ENCODE measurements at places on chromosomes 1 and 21.

DNA sequence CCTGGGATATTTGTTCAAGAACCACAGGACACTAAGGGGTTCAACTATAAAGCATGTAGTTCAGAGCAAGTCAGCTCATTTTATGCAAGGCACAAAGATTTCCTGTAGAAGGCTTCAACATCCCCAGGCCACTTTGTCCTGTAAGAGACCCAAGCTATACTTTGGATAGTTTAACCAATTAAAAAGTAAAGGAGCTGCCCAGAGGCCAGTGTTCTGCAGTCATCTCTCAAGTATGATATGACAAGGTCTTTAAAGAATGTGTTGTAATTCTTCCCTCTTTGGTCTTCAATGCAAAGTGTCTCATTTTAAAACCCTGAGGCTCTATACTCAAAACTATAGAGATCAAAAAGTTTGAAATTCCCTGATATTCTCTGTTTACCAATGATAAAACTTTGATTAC lies 34.1 kb downstream of the KRTAP20-3 start:
- DNase-seq: no peak

DNA sequence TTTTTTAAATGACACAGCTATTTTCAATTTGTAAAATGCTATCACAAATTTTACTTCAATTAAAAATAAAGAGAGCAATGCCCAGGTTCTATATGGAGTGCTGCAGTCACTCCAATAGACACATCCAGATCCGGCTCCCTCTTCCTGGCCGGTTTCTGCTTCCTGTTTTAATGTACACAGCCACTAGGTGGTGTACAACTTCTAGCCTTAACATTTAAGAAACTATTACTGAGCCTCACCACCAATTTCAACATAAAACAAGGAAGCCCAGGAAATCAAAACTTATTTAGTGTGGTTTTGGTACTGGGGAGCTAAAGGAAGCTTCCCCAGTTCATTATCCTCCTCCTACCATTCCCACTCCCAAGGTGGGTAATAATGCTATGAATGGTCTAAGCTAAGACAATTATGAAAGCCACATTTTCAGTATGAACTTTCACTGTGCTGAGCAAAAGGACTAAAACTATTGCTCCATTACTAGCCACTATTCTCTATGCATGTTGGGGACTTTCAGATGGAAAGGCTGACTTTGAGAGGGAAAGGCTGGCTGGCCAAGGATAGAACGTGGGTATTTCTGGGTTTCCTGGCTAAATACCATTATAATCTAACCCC lies 25.5 kb upstream of the MTMR11 start:
- peak; percentile 43 for DNase-seq

DNA sequence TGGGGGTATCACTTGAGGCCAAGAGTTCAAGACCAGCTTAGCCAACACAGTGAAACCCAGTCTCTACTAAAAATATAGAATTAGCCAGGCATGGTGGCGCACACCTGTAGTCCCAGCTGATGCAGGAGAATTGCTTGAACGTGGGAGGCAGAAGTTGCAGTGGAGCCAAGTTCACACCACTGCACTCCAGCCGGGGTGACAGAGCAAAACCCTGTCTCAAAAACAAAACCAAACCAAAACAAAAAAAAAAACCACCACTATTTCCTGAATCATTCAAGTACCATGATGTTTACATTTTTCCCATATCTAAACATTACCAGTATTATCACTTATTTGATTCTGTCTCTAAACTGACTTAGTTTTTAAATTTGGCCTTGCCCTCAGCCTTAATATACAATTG lies 29.5 kb downstream of the TUT4 start:
- DNase-seq: no peak

DNA sequence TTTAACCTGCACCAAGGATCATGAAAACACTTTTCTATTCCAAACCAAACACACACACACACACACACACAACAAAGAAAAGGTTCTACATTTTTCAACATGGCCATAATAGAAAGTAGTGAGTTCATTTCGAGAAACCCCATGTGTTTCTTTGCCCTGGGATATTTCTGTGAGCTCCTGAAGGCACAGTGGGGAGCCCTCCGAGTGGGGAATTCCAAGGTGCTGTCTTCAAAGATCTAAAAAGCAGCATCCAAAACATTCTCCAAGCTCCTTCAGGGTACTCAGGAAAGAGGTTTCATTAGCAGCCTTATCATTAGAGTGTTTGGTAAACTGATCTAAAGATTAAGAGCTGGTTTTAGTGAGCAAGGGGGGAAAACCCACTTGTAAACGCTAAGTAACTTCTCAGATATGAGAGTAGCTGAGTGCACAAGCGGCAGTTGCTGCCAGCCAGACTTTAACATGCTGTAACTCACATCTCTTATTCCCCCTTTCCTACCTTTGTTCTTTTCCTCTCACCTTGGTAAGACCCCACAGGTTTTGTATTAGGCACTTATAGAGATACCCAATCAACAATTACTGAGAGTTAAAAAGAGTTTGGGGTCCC lies 38.3 kb downstream of the ZC3H11B start:
- no peak for DNase-seq

- DNase-seq: peak; percentile 12
These were observed 37.2 kb downstream of the KANK4 start for GRCh38 chr1:62281922-62282555.

DNA sequence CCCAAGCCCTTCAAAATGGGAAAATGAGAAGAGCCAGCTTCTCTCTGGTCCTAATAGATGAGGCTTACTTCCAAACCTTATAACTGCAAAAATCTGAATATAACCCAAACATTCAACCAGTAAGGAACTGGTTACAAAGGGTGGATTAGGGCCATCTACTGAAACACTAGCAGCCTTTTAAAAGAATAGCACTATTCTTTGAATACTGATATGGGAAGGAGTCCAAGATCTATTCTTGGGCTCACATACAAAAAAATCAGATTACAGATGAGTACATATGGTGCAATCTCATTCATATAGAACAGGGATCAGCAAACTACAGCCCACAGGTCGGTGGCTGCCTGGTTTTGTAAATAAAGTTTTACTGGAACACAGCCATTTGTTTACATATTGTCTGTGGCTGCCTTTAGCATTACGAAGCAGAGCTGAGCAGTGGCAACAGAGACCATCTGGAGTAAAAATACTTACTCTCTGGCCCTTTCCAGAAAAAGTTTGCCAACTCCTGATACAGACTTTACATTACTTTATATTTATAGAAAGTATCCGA lies 167.7 kb downstream of the ZSCAN20 start:
- DNase-seq: no peak

DNA sequence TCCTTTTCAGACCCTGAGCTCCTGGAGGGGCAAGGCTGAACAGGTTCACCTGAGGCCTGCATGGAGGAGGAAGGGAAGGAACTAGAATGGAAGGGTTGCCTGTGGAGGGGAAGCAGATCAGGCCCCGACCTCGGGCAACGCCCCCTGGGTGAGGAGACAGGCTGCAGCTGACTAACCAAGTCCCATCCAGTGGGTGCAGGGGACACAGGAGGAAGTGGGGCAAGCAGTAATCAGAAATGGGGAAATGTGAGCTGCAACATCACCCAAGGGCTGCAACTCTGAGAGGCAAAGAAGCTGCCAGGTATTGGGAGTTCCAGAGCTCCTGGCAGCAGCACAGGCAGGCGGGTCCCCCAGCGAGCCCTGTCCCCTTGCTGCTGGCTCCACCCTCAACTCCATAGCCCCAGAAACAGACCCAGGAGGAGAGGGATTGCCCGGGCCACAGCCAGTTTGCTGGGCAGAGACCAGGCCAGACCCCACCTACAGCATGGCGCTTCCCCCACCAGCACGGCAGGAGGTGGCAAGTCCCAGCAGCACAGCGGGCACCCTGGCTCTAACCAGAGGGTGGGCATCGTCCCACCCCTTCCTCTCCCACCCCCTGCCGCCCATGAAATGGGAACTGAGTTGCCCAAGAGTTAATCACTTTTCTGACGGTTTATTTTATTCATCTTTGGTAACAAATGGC lies 38.5 kb downstream of the MRPL37 start:
- no peak for DNase-seq

DNA sequence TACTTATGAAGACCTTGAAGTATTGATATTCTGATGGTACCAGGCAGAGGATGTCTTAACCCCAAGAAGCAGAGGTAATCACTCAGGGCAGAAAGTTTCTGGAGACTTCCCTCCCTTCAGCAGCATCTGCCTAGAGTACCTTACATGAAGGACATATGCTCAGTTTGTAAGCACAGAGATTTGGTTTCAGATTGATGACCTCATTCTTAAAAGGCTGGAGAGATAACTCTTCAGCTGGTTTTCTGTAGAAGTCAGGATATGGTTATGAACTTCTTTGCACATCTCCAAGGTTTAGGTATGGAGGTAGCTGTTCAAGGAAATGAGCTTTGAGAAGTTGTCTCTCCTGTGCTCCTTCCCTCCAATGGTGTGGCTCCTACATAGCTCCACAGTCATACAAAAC lies 148.7 kb downstream of the HHIPL2 start:
- no peak for DNase-seq

GRCh38 chr1:115112496-115113375 lies 23.4 kb upstream of the TSPAN2 start:
- DNase-seq: no peak

- no peak for DNase-seq
These were observed 21.7 kb upstream of the ANKRD13C start for GRCh38 chr1:70376196-70376595.

DNA sequence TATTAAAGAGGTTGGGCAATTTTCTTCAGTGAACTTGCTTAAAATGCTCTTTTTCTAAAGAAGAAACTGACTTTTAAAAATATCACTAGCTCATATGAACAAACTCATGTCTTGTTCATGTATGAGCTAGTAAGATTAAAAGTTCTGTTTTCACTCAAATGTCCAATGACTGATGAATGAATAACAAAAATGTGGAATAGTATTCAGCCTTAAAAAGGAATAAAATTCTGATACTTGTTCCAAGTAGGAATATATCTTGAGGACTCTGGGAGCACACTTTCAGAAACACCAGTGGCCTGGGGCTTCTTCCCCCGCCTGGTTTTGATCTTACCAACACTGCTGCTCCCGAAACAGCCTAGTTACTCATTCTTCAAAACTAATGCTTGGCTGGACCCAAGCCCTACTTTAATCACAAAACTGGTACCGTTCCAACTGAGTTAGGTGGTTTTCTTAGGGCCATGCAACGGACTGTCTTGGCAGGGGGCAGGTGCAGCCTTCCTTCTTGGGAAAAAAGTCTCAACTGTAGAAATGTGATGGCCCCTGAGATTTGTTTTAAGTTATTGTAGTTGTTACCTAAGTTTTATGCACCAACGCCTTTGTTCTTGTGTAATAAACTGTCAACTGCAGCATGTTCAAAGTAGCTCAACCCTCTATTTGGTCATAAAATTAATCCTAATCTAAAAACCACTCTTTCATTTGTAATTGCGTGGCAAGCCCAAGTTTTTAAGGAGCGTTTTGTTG lies 116.0 kb downstream of the ETS2 start:
- no peak for DNase-seq

DNA sequence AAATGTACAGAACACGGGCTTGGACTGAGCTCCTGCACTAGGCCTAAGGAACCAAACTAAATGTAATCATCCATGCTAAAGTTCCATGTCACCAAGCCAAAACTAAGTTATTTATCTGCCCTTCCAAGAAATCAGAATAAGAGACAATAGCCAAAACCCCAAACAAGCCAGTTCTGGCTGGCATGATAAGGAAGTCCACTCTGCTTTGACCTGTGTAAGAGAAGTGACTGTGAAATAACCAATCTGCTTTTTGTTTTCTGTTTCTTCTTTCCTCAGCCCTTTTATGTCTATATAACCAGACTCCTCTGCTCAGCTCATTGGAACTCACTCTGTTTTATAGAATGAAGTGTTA lies 15.1 kb downstream of the PLPPR5 start:
- DNase-seq: no peak

GRCh38 chr1:153728305-153729066 lies 636 bp downstream of the INTS3 start:
- no peak for DNase-seq

DNA sequence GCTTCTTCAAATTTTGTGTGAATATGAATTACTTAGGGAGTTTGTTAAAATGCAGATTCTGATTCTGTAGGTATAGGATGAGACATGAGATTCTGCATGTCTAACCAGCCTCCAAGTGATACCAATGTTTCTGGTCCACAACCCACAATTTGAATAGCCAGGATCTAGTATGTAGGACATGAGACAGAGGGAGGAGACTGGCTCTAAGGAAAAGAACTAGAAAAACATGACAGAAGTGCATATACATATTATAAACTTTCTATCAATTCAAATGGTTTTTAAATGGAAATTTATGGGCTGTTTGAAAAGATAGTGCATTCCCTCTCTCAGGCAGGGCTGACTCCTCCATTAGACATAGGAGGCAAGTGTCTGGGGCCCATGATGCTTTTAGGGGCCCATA lies 33.9 kb upstream of the NPL start:
- DNase-seq: no peak

DNA sequence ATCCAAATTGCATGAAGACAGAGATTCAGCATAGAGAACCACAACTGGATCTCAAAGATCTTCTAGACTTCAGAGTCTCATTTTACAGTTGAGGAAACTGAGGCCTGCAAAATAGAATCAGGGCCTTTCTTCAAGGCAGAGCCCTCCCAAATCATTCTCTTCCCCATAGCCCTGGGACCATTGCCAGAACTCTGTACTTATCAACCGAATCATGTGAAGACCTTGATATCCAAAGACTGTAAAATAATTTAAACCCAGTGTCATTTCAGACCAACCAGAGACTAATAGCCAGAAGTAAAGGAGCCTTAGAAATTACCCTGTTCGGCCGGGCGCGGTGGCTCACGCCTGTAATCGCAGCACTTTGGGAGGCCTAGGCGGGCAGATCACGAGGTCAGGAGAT lies 90.1 kb downstream of the DTL start:
- DNase-seq: no peak

DNA sequence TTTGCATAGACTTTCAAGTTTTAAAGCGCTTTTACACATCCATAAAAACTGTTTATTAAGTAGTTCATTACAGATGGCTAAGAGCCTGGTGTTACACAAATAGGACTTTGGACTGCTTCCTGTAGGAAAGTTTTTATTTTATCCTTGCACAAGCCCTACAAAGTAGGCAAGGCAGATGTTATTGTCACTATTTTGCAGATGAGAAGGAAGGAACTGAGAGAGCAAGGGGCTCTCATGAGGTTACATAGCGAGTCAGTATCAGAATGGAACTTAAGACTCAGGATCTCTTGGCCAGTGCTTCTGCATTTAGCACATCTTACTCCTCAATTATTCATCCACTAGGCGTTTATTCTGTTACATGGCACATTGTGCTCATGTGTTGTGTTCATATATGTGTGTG lies 2.6 kb upstream of the MAPKAPK2 start:
- no peak for DNase-seq

- DNase-seq: no peak
These were observed 91.3 kb downstream of the FGGY start for GRCh38 chr1:59388191-59388590.

- DNase-seq: no peak
These were observed 30.8 kb downstream of the RSPH1 start for GRCh38 chr21:42465008-42465802.

- no peak for DNase-seq
These were observed 38.4 kb downstream of the TEX35 start for GRCh38 chr1:178551307-178551706.

GRCh38 chr1:147509786-147510395 lies 31.4 kb upstream of the BCL9 start:
- no peak for DNase-seq

GRCh38 chr1:33171977-33172813 lies 9.6 kb downstream of the TRIM62 start:
- DNase-seq: no peak

- no peak for DNase-seq
These were observed 144.6 kb downstream of the NFIA start for GRCh38 chr1:61226791-61227567.
